ENCODE measurements at places on chromosomes 1 and 21.

- DNase-seq, result no peak
Observed at GRCh38 chr1:35708441-35708921, 10.2 kb downstream of the C1orf216 start.

GRCh38 chr1:30704271-30704670, 19.1 kb downstream of the MATN1 start:
- no peak for DNase-seq

DNA sequence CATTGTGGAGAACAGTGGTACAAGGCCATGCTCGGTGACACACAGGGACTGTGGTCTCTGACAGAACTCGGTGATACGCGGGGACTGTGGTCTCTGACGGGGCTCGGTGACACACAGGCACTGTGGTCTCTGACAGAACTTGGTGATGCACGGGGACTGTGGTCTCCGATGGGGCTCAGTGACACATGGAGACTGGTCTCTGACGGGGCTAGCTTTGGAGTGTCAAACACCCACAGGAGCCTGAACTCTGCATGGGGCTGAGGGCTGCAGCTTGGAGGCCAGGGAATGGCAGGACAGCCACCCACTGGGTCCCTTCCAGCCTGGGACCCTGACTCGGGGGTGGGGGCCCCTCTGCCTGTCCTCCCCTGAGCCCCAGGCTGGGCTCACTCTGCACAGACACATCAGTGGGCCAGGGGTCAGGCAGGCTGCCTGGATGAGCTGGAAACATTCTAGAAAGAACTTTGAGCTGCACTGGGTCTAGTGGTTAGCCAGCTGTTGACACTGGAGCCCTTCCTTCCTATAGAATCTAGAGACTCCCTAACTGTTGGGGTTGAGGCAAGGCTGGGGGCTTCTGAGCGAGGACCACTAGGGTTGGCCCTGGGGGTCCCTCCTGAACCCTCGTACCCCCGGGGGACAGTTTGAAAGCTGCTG, 49.8 kb downstream of the DISP3 start:
- DNase-seq, result no peak

GRCh38 chr1:3586986-3587759, 24.1 kb downstream of the MEGF6 start:
- no peak for DNase-seq

DNA sequence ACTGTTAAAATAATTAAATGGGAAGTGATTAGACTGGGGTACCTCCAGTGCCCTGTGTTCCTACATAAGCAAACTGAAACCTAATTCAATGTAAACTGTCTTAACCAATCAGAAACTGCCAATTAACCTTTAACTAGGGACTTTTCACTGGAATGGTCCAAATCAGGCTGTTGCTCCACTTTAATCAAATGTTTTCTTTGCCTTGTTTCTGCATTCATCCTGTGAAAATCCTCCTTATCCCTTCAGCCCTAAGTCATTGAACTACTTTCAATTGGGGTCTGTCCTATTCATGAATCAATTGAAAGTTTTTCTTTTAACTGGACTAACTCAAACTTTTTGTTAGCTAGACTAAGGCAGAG, 5.1 kb upstream of the FUBP1 start:
- DNase-seq, result no peak

GRCh38 chr1:97505816-97506215, 415.0 kb downstream of the DPYD start:
- no peak for DNase-seq

DNA sequence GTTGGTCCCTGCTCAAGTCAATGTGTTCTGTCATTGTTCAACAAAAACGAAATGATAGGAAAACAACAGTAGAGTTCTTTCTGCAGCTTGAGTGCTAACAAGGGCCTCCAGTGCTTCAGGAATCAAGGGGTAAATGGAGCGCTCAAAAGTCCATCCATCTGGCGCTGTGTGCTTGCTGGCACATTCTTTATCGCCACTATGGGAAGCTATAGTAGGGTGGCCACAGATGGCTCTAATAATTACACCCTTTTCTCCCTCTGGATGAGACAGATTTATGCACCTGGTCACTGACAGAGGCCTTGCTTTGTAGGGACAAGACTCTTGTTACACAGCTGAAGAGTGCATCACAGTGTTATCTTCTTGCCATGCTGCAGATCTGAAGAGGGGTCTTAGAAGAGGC, 136.0 kb downstream of the GDAP2 start:
- DNase-seq, result no peak

DNA sequence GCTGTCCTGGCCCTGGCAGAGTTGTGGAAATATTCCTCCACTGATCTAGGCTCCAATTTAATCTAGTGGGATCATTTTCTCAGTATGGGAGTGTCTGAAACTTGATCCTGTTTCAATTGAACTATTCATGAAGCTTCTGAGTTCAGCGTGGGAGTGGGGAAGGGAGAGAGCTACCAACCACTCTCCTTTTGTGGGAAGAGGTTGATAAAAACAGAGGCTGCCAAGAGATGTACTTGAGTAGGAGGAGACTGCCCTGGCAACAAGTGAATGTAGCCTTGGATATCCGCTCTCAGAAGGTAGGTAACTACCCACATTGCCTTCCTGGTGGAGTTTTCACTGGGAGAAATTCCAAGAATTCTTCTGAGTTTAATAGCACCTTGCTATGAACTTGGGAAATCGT, at the start of gene CTXND2:
TSS of gene CTXND2 (plus strand) at position 119 of the 400 bp plus-strand sequence. CDS start 25,179 bp downstream, outside the sequence.
- no peak for DNase-seq

- DNase-seq, result peak; percentile 26
Observed at GRCh38 chr1:8211883-8212579, 105.9 kb upstream of the SLC45A1 start.

- no peak for DNase-seq
Observed at GRCh38 chr1:180211156-180211859, 18.8 kb upstream of the LHX4 start.

- DNase-seq, result no peak
Observed at GRCh38 chr1:3787349-3787715, 9.0 kb downstream of the LRRC47 start.

- no peak for DNase-seq
Observed at GRCh38 chr1:97074771-97075170, 353.2 kb downstream of the PTBP2 start.

DNA sequence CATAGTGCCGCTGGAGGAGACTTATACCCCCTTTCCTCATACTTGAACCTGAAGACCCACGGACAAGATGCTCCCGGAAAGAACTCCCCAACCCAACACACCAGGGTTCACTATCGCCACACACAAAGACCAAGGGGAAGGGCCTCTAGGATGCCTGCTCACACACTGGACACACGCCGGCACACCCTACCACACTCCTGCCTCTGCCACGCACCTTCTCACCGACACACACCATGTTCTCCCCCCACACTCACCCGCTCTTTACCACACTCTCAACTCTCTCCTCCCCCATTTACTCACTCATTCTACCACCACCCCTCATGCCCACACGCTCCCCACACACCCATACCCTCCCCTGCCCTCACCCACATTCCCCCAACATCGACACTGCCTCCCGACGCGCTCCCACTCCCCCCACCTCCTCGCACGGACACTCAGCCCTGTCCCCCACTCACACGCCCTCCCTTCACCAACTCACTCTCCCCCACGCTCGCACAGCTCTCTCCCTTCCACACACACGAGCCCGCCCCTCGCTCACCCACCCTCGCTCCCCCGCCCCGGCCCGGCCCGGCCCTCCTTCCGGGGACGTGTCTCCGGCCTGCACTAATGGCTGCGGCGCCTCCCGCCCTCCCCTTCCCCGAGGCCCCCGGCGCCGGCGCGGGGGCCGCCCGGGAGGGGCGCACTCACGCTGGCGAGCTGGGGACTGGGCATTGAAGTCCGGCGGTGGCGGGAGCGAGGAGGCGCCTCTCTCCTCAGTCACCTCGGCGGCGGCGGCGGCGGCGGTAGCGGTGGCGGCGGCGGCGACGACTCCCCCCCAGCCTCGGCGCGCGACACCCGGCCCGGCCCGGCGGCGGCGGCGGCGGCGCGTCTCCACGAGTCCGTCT, 626 bp downstream of the PTP4A2 start:
- DNase-seq, result peak; percentile 82

DNA sequence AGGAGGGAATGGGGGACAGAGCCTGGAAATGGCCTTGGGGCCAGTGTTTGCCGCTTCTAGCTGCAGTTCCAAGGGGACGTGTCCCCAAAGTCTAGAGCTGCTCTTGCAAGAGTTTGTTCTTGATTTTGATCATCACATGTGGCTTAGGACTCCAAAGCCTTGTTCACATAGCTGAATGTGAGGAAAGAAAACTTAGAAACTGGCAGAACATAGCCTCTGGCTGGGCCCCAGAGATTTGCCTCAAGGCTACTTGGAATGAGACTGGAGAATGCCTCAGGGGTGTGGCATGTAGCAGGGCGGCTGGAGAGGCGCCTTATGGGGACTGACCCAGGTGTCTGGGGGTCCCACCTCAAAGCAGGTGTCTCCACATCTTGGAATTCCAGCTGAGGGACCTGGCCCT, 2.3 kb downstream of the PDXK start:
- DNase-seq, result no peak

- DNase-seq, result no peak
Observed at GRCh38 chr21:28805885-28806284, 186.8 kb downstream of the LTN1 start.

DNA sequence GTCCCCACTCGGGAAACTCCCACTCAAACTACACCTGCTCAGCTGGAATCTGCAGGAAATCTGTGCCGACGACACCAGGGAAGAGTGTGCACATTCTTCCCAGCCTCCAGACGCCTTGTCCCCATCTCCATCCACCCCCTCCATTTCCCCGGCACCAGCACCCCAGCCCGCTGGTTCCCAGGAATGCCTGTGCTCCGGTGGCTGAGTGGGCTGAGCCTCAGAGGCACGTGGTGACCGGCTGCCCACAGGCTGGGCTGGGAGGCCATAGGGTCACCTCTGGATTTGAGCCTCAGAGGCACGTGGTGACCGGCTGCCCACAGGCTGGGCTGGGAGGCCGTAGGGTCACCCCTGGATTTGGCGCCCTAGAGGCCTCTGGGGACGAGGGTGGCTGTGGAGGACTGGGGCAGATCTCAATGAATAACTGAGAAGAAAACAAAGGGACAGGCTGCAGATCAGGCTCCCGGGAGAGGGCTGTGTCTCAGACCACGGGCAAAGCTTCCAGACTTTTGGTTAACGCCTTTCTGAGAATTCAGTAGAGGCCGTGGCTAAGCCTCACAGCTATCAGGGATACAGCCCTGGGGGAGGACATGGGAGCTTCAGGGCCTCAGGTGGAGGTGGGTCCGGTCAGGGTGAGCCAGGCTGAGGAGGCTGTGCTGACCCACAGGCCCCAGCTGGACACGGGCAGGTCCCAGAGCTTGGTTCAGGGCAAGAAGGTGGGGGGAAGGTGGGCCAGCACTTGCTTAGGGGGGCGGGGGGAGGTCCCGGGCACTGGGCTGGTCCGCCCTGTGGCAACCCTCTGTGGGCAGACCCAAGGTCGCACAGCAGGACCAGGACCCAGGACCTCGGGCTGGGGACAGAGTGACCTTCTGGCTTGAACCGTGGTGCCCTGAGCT, 17.3 kb upstream of the TTLL10 start:
- DNase-seq, result no peak

GRCh38 chr1:15204931-15205330, 42.1 kb upstream of the FHAD1 start:
- DNase-seq, result no peak

- DNase-seq, result peak; percentile 79
Observed at GRCh38 chr1:94247138-94248094, 10.0 kb upstream of the ARHGAP29 start.

DNA sequence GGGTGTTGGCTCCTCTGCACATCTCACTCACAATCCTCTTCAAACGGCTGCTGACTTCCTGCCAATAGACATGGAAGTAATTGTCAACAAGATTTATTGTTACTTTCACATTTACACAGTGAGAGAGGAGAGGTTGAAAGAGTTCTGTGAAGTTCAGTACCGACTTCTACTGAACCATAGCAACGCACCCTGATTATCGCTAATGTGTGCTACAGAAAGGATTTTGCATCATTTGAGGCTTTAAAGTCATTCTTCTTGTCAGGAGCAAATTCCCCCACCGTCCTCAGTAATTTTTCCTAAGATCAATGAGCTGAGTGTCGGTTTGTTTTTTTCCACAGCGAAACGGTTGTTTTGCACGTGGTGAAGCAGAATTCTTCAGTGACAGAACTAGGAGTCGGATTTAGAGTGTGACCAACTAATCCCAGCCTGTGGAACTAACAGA, 361.0 kb downstream of the ADGRL2 start:
- peak; percentile 11 for DNase-seq

DNA sequence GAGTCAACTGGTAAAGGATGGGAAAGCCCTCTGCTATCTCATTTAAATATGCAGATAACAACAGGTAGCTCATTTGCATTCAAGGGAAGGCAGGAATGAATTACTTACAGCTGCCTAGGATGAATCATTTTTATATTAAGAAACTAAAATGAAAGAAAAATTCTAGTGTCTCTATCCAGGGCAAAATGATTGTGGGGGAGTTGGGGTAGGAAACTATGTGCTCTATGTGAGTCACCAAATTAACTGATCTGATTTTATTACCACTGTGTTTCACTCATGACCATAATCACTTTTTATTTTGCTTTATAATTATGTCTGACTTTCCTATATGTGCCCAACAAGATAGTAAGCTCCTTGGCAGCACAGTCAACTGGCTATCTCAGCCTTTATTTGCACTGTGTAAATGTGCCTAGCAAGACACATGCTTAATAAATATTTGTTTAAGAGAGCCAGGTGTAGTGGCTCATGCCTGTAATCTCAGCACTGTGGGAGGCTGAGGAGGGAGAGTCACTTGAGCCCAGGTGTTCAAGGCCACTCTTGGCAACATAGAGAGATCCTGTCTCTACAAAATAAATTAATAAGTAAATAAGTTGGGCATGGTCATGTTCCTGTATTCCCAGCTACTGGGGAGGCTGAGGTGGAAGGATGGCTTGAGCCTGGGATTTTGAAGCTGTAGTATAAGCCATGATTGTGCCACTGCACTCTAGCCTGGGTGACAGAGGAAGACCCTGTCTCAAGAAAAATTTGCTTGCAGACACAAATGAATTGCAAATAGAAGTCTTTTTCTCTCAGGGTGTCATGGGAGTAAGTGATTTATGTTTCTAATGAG, 84.1 kb downstream of the SPAG17 start:
- no peak for DNase-seq

DNA sequence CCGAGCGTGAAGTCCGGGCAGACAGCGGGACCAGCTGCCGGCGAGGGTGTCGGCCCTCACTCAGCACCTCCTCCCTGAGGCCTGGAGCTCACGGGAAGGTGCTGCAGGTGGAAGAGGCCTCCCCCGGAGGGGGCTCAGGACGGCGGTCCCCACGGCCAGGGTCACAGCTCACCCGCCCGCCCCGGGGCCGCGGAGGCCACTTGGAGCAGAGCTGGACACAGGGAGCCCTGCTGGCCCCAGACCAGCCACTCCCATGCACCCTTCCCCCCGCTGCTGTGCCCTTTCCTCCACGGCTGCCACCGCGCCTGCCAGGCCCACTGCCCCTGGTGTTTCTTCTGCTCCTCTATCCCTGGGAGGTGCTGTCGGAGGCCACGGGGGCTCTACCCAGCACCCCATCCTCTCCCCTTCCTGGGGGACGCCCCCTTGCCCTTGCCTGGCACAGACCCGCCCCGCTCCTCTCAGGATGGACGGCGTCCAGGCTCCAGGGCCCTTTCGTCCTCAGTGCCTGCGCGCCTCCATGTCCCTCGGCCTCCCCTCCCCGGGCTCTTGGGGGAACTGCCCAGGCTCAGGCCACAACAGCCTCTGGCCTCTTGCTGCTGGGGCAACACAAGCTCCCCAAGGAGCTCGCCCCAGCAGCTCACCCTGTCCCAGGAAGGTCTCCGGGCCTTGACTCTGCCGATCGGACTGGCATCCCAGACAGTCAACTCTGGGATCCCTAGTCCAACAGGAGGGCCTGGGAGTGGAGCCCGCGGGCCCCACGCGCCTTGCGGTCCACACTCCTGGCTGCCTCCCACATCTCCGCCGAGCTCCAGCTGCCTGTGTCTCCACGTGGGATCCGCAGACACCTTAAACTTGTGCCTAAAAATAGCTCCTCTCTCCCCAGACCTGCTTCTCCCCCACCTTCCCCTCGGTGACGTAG, 4.1 kb downstream of the TMEM240 start:
- DNase-seq, result no peak

GRCh38 chr1:73637264-73637663, 560.7 kb downstream of the LRRIQ3 start:
- DNase-seq, result no peak

Data from transverse colon (tissue), 4 donors.